ENCODE measurements at places on chromosomes 16 and 17. TPM values are rescaled to one million over a fixed set of nuclear protein-coding genes. Genes with fewer than 3 reads are reported as not detected.

The TMEM92 gene
- not detected for polyA plus RNA-seq

The FAM171A2 gene
- not detected for polyA plus RNA-seq

The CBFB gene
- 29.5 TPM for polyA plus RNA-seq

The CLEC19A gene
- polyA plus RNA-seq = not detected

The ABCA5 gene
- polyA plus RNA-seq = 3.1 TPM

The OR3A2 gene
- not detected for polyA plus RNA-seq

The MARVELD3 gene
- not detected for polyA plus RNA-seq

The NOTUM gene
- not detected for polyA plus RNA-seq

The HOXB8 gene
- not detected for polyA plus RNA-seq

The DGKE gene
- 1.5 TPM for polyA plus RNA-seq

The PYDC1 gene
- not detected for polyA plus RNA-seq
